ENCODE measurements at places on chromosomes 6 and 20.

- DNase-seq, result peak; percentile 12
Observed at GRCh38 chr6:166862287-166862977, 93.9 kb downstream of the RNASET2 start.

DNA sequence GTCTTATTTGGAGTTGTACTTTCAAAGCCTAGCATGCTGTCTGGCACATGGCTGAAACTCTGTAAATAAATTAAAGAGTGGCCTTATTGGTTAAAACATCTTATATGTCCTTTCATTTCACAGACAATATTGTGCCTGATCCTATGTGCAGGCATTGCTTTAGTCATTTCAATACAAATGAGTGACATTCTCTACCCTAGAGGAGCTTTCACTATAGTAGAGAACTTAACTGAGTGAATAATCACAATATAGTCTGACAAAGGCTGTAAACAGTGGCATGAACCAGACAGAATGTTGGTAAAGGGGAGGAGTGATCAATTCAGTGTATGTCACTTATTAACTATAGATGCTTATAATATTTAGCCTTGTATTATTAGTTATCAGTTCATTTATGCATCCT is 481.8 kb downstream of the TFAP2B start:
- no peak for DNase-seq

DNA sequence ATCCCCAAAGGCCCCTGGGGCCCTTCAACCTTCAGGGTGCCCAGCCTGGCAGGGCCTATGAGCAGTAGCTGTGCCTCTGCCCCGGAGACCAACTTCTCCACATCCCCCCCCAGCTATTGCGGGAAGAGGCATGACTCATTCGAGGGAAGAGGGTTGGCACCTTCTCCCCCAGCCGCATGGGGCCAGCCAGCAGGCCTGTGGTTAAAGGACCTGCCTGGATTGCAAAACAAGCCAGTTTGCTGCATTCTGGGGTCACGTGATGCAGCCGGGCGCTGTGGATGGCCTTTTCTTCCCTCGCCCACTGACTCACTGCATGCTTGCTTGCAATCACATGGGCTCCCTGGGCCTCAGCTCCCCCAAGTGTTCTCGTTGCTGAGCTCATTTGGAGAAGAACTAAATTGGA is 182.5 kb downstream of the MAFB start:
- DNase-seq, result no peak

DNA sequence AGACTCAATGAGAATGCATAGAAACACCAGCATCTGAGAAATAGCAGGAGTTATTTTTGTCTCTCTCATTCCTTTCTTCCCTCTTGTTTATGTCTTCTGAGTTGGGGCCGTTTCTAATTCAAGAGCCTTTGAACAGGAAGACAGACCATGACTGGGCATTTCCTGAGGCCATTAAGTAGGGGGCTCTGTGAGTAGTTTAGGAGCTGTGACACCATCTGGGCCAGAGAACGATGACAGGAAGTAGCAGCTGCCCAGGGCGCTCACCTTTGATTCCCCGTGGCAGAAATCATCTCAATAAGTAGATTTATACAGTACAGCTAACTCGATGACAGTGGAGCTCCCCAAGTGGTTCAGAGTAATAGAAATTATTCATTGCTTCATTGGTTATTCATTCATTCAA is 298.4 kb upstream of the PLN start:
- DNase-seq, result no peak

- no peak for DNase-seq
Observed at GRCh38 chr6:89745096-89745495, 74.5 kb downstream of the MDN1 start.

- DNase-seq, result no peak
Observed at GRCh38 chr6:146388736-146389364, 154.8 kb upstream of the RAB32 start.

DNA sequence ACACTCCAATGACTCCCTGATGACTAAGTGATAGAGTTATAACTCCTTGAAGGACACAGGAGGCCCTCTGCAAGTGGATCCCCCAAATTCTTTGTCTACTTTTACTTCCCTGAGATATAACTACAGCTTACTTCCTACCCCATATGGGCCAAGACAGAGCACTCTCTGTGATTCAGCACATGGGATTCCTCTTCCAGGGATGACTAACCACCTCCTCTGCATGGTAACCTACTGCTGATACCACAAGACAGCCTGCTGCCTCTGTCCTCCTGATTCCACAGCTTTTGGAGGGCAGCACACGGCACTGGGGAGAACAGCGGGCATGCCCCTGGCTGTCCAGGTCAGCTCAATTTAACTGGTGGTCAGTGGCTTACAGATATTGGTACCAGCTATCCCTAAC is 675.7 kb upstream of the AGPAT4 start:
- no peak for DNase-seq

GRCh38 chr20:60667641-60668040 is 584.4 kb upstream of the CDH4 start:
- no peak for DNase-seq

DNA sequence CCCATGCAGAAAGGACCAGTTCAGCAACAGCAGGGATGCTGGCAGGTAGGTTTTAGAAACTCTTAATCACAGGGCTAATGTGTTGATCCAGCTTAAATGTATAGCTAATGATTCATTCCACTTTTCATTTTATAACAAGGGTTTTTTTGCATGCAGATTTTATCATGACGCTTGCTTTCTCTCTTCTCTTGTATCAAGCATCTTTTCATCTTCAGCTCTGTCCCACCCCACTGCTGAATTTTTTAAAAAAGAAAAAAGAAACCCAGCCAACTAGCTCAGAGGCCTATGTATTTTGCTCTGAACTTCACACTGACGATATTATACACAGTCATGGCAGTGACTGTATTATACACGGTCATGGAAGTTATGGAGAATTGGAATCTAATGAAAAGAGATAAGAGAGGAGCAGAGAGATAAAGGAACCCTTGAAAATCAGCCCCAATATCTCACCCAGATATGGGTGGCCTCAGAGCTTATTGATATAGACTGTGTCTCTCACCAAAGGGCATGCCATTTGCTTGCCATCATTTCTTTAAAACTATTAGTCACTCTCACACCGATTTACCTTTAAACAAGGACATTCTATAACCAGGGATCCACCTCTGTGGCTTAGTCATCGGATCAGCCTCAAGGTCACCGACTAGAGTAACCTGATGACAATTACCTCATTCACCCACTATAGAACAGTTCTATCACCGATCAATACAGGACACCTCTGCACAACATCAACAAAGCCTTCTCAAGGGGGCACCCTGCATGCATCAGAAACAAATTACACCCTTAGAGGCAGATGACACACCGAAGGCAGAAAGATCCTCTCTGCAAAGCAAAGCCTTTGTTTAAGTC is 222.0 kb downstream of the ATXN1 start:
- no peak for DNase-seq

DNA sequence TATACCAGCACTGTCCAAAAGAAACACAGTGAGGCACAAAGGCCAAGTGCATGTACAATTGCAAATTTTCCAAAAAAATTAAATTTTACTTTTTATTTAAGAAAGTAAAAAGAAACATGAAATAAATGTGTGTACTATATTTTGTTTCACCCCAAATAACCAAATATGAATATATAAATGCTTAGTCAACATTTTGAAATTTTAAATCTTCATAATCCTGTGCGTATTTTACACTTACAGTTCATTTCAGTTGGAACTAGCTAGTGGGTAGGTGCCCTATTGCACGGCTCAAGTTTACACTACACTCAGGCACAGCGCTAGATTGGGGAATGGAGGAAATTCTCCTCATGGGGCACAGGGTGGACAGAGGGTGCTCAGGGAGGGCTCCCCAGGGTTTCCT is 18.0 kb upstream of the BTN3A3 start:
- no peak for DNase-seq

DNA sequence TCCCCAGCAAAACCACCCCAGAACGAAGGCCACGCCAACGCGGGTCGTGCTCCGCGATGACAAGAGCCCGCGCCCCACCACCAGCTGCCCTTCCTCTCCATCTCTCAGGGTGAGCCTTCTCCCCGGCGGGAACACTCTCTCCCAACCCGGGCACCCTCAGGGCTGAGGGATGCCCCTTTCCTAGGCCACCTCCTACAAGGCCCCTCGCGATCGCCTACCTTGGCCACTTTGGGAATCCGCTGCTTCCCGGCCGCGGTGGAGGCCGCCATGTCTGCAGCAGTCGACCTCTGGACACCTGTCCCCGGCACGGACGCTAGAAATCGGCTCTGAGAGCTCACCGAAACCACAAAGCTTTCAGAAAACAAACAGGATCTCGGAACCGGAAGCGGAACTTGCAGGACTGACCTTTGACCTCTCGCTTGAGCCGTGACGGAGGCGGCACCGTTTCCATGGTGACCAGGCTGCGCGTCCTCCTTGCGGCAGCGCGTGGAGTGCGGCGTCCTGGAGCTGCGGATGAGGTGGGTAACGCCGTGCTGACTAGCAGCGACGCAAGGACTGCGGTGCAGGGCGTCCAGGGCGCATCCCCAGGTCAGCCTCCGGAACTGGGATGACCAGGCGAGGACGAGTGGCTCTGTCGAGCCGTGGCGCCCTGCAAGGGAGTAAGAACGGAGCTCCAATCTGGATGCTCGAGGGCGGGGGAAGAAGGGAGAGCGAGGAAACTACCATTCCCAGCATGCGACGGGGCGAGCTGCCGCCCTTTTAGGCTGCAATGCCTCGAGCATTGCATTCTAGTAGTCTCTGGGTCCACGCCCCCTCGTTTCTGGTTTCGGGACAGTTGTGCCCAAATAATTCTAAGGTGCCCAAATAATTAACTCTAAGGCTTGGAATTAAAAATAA is at the start of the genes CFAP61 and CRNKL1:
CFAP61 (plus strand) TSS at position 459 of the 897 bp plus-strand sequence. CDS start 4,122 bp downstream, outside the sequence.
CRNKL1 (minus strand) TSS at position 393 of the 897 bp plus-strand sequence; CDS start at position 269, 124 bp downstream.
- DNase-seq, result peak; percentile 96

- no peak for DNase-seq
Observed at GRCh38 chr6:17212546-17213371, 68.4 kb upstream of the RBM24 start.

- no peak for DNase-seq
Observed at GRCh38 chr6:163579880-163580295, 165.4 kb downstream of the QKI start.

DNA sequence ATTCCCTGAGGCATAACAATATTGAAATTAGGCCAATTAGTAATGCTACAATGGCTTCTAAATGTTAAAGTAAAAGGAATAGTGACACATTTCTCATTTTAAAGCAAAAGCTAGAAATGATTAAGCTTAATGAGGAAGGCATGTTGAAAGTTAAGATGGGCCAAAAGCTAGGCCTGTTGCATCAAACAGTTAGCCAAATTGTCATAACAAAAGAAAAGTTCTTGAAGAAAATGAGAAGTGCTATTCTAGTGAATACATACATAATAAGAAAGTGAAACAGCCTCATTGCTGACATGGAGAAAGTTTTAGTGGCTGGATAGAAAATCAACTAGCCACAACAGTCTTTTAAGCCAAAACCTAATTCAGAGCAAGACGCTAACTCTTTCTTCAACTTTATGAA is 12.9 kb downstream of the OR2A4 start:
- DNase-seq, result no peak

DNA sequence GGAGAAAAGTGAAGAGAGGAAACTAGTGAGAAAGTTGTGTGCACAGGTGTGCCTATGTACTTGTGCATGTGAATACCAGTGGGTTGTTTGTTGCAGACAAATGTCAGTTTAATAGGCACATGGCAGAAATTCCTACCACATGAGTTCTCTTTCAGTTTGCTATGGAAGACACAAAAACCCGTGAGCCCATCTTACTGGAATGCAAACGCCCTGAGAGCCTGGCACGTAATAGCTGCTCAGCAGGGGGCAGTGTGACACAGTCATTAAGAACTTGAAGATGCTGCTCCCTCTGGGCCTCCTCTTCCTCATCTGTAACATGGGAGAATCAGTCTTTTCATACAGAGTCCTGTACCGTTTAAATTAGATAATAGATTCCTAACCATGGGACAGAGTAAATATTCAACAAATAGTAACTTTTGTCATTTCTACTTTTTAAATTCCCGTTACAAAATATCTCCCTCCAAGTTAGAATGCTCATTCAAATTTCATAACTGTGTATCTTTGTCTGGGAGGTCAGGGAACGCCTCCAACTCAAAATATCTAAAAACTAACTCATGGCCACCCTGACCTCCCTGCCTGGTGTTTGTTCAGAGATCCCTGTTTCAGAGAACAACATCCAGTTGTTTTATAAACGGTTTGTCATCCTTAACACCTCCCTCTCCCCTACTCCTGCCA is 802.9 kb downstream of the MAFB start:
- no peak for DNase-seq

GRCh38 chr6:74256381-74256780 is 560.4 kb downstream of the CD109 start:
- no peak for DNase-seq

- DNase-seq, result no peak
Observed at GRCh38 chr6:100881707-100882040, 545 bp upstream of the ASCC3 start.

GRCh38 chr20:44461142-44461802 is 14.4 kb upstream of the TTPAL start:
- no peak for DNase-seq

- DNase-seq, result no peak
Observed at GRCh38 chr20:18645851-18646250, 58.0 kb downstream of the DTD1 start.

GRCh38 chr20:23027721-23028120 is 7.4 kb upstream of the SSTR4 start:
- DNase-seq, result no peak

DNA sequence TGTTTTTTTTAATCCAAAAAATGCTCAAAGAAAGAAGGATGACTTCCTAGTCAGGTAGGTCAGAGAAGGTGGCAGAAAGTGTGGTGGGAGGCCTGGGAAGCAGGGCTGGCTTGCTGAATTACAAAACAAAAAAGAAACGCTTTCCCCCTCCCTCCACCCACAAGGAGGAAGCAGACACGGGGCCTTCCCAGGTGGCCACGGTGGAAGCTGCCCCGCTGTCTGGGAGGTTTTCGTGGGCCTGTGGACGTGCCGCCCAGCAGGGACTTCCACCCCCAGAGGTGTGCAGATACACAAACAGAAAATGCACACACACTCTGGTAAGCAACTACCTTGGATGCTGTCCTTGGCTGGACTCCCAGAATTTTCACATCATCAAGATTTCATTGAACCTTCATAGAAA is 198.2 kb upstream of the CDH4 start:
- DNase-seq, result no peak

GRCh38 chr20:41837669-41838224 is 219.6 kb upstream of the CHD6 start:
- DNase-seq, result no peak

- DNase-seq, result no peak
Observed at GRCh38 chr6:154266560-154267099, 90.0 kb downstream of the IPCEF1 start.

DNA sequence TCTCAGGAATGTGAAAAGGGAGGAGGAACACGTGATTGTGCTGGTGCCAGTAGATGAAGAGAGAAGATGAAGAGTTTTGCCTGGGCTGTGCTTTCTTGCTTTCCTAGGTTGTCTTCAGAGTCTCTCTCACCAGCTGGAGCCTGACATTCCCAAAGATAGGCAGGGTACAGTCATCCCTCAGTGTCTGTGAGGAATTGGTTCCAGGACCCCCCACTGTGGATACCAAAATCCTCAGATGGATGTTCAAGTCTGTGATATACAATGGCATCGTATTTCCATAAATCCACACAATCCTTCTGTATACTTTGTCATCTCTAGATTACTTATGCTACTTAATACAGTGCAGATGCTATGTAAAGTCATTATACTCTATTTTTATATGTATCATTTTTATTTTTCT is 113.5 kb downstream of the SAMD5 start:
- DNase-seq, result no peak

GRCh38 chr6:148134592-148134991 is 208.0 kb upstream of the SASH1 start:
- no peak for DNase-seq

- DNase-seq, result no peak
Observed at GRCh38 chr20:44084891-44085290, 102.1 kb downstream of the JPH2 start.

Measured in stimulated activated CD4-positive, alpha-beta T cell treated with anti-CD3 and anti-CD28 coated beads, Interleukin-2, amount 100 ng/mL, for 4 hours (primary cell).